ENCODE measurements at places on chromosomes 16 and 17. TPM values are rescaled to one million over a fixed set of nuclear protein-coding genes. Genes with fewer than 3 reads are reported as not detected.

DNA sequence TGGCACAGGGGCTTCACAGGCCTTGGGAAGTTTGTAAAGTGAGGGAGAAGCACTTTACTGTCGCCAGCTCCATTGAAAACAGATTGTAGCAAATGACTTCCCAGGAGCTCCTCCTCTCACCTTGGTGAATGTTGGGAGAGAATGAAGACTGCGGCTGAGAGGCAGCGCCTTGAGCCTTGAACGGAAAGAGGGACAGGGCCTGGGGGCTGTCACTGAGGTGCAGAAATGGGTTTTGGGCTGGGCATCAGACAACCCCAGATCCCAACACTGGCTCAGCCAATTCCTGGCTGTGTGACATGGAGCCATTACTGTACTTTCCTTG lies 603 bp upstream of the MRTFB start:
- H3K4me1 ChIP-seq, result peaks cover 19% of the 10 kb centered on the region
- no peaks in the 10 kb centered on the region for H3K27me3 ChIP-seq
- no peak for DNase-seq
- H3K4me3 ChIP-seq, result peak overlapping the region; percentile 99
- H3K27ac ChIP-seq, result peak overlapping the region; percentile 94

DNA sequence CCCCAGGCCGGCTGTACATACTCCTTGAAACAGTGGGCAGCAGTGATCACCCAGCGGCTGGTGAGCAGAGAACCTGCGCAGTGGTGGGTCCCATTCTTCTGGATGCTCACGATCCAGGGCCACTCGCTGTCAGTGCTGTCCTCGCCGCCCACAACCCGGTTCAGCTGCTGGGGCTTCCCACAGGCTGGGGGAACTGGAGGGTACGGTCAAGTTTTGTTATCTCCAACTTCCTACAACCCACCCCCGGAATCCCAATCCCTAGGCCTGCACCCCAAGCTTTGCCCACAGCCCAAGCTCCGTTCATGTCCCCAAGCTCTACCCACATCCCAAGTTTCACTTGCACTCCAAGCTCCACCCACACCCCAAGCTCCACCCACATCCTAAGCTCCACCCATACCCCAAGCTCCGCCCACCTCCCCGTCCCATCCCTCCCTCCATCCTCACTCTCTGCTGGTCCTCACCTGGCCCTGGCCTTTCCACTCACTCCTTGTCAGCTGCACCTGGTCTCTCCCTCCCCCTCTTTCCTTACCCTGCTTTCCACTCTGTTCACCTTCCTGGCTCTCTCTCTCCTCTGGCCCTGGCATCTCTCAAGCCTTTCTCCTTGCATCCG lies 1.8 kb downstream of the PRSS22 start:
- no peak for DNase-seq
- H3K36me3 ChIP-seq, result no peaks in the 10 kb centered on the region
- no peaks in the 10 kb centered on the region for H3K4me1 ChIP-seq

DNA sequence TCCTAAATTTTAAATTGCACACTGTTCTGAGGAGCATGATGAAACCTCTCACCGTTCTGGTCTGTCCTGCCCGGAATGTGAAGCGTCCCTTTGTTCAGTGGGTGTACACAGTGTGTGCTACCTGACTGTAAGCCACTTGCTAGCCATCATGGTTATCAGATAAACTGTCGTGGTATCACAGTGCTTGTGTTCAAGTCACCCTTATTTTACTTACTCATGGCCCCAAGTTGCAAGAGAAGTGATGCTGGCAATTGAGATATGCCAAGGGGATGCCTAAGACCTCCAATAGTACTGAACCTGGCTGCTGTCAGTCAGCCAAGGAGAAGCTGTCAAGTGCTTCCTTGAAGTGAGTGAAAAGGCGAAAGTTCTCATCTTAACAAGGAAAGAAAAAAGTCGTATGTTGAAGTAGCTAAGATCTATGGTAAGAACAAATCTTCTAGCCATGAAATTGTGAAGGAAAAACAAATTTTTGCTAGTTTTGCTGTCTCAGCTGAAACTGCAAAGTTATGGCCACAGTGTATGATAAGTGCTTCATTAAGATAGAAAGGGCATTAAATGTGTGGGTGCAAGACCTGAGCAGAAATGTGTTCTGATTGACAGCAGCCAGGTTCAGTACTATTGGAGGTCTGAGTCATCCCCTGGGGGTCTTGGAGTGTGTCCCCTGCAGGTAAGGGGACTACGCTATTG lies 5.8 kb downstream of the PIK3R6 start:
- no peak overlapping the region for H3K4me3 ChIP-seq
- DNase-seq, result no peak
- peaks cover 4% of the 10 kb centered on the region for H3K4me1 ChIP-seq
- no peak overlapping the region for H3K27ac ChIP-seq
- no peaks in the 10 kb centered on the region for H3K36me3 ChIP-seq
- H3K27me3 ChIP-seq, result no peaks in the 10 kb centered on the region

DNA sequence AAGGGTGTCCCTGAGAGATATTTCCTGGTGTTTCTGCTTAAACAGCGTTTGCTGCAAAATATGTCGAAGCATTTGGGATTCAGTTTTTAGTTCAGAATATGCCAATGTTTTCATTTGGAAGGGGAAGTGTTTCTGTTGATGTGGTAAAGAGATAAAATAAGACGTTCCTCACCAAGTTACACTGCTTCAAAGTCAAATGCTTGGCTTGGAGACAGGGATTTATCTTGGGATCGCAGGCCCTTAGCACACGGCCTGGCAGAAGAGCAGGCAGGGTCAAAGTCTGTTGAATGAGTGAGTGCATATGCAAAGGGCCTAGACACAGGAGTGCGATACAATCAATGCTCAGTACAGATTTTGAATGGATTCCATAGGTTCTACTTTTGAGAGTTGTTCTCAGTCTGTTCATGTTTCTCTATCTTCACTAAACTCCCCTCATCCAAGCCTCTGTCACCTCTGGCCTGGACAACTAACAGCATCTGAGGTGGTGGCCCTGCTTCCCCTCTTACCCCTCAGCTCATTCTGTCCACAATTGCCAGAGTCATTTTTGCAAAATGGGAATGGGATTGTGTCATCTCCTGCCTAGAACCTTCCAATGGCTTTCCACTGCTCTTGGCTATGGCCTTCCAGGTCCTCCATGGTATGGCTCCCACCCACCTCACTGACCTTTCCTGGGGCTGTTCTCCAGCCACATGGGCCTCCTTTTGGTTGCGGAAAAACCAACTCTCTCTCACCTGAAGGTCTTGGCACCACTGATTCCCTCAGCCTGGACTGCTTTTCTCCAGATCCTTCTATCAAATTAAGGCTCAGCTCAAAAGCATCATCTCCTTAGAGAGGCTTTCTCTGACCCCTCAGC lies 3.2 kb downstream of the DEXI start:
- peak overlapping the region; percentile 79 for H3K4me3 ChIP-seq
- no peak for DNase-seq
- H3K27ac ChIP-seq, result peak overlapping the region; percentile 65
- H3K4me1 ChIP-seq, result peaks cover 82% of the 10 kb centered on the region

DNA sequence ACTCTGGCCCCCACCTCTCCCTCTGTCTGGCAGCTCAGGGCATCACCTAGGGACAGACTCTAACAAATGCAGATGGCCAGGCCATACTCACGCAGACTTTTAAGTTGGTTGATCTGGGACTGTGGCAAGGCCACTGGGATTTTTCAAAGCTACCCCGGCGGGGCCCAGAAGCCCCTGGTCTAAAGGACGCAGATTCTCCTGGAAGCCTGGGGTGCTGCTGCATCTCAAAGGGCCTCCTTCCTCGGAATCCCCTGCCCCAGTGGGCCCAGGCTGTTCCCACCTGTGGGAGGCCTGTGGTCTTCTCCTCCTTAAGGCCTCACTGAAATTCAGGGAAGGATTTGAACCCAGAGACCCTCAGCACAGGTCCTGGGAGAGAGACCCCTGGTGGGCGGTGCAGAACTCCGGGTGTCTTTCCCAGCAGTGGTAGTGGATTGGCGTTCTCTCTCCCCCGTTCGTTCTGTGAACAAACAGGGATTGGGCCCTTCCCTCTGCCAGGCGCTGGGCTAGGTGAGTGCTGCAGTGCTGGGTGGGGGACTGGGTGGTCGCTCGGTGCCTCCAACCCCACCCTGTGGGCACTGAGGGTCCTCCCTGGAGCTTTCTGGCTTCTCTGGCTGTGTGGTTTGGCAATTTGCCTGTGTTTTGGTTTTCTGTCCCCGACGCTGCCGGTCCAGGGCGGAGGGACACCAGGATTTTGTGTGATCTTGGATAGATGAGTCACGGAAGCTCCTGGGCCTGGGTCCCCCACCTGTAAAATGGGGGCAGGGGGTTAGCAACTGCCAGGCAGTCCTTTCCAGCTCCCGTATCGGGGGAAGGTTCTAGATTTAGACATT lies 160.5 kb upstream of the GSE1 start:
- H3K4me3 ChIP-seq, result no peak overlapping the region
- H3K27me3 ChIP-seq, result no peaks in the 10 kb centered on the region
- DNase-seq, result no peak
- no peaks in the 10 kb centered on the region for H3K36me3 ChIP-seq
- H3K4me1 ChIP-seq, result no peaks in the 10 kb centered on the region

DNA sequence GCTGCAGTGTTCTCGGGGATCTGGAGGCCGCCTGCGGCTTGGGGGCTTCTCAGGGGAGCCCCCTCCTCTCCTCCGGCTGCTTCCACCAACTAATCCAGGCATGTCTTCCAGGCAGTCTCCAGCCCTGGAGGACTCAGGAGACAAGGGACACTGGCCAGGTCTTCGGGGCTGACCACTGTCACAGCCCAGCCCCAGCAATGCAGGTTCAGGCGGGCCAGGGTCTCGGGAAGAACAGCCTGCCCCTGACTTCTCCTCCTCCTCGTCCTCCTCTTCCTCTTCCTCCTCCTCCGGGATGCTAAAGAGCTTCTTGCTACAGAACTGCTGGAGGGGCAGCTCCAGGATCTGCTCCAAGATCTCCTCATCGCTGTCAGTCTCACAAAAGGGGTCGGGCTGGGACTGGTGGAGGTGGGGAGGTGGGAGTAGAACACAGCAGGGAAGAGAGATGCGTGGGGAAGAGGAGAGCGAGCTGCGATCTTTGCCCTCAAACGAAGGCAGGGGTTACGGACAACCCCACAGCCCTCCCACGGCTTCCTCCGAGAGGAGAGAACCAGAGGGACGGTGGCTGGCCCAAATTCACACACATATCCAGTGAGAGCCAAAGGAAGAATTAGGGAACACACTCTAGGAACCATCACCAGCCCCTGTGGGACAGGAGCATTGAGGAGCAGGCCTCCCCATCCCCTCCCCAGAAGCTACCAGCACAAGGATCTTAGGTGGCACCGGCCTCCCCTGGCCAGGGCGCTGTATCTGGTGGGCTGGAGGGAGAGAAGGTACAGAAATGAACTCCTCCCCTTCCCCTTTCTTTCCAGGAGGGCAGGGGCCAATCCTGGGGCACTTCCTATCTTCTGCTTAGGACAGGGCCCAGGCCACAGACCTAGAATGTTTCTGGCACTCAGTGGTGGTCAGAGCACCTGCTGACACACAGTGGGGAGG lies 19.3 kb downstream of the TSPOAP1 start:
- DNase-seq, result no peak
- H3K4me1 ChIP-seq, result no peaks in the 10 kb centered on the region
- H3K27ac ChIP-seq, result no peak overlapping the region
- no peaks in the 10 kb centered on the region for H3K36me3 ChIP-seq
- no peaks in the 10 kb centered on the region for H3K27me3 ChIP-seq

GRCh38 chr17:27462714-27463113 lies 6.5 kb downstream of the KSR1 start:
- H3K36me3 ChIP-seq, result no peaks in the 10 kb centered on the region
- H3K4me3 ChIP-seq, result no peak overlapping the region
- peaks cover 55% of the 10 kb centered on the region for H3K4me1 ChIP-seq
- DNase-seq, result no peak
- H3K27me3 ChIP-seq, result no peaks in the 10 kb centered on the region

DNA sequence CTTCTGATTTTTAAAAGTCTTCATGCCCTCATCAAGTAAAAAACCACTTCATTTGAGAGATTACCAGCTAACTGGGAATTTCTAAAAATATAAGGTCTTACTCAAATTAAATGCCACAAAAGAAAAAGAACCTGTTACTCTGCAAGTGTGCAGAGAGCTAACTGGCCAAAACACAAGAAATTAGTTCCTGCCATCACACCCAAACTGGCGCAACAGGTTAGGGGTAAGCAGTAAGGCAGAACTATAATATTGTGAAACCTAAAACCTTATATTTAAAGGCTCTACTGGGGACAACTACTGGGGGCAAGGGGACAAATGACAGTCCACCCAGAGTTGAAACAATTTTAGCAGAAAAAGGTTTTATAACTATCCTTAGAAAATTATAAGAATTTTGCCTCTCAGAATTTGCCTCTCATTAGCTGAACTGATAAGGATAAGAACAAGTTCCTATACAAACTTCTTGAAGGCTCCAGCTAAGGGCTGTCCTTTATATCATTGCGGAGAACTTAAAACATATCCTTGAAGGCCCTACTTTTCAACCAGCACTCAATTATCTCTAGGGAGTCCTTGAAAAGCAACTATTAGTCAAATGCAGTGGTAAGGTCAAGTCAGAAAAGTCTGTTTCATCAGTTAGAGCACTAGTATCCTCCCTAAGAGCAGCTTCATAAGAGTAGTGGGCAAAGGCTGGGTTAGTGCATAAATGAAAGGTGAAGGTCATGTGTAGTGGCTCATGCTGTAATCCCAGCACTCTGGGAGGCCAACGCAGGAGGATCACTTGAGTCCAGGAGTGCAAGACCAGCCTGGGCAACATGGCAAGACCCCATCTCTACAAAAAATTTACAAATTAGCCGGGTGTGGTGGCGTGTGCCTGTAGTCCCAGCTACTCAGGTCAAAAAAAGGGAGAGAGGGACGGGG lies 31.5 kb downstream of the SMURF2 start:
- H3K27me3 ChIP-seq, result no peaks in the 10 kb centered on the region
- no peak overlapping the region for H3K27ac ChIP-seq
- H3K36me3 ChIP-seq, result no peaks in the 10 kb centered on the region

- no peak overlapping the region for H3K27ac ChIP-seq
- DNase-seq, result no peak
- H3K36me3 ChIP-seq, result no peaks in the 10 kb centered on the region
Measured at GRCh38 chr17:5588584-5588983, 4.3 kb upstream of the NLRP1 start.

GRCh38 chr17:2070241-2071023 lies 15.5 kb downstream of the HIC1 start:
- DNase-seq, result no peak
- H3K27ac ChIP-seq, result peak overlapping the region; percentile 87
- peaks cover 77% of the 10 kb centered on the region for H3K4me1 ChIP-seq
- H3K4me3 ChIP-seq, result no peak overlapping the region
- H3K36me3 ChIP-seq, result no peaks in the 10 kb centered on the region

GRCh38 chr17:40914075-40914855 lies 23.2 kb downstream of the KRT23 start:
- no peak overlapping the region for H3K27ac ChIP-seq
- no peaks in the 10 kb centered on the region for H3K4me1 ChIP-seq
- no peak for DNase-seq
- H3K4me3 ChIP-seq, result no peak overlapping the region

KCNJ2 gene
- total RNA-seq, result 76.0 TPM

CRISPLD2 gene
- 7.9 TPM for total RNA-seq

METRNL gene
- total RNA-seq, result 74.1 TPM

FBRS gene
- 28.1 TPM for total RNA-seq

BAIAP2 gene
- 24.1 TPM for total RNA-seq
